ENCODE measurements at places on chromosomes 7 and 10. TPM values are rescaled to one million over a fixed set of nuclear protein-coding genes. Genes with fewer than 3 reads are reported as not detected.

The PNLIPRP2 gene
- not detected for total RNA-seq

The SPDYE11 gene
- not detected for total RNA-seq

The EPDR1 gene
- total RNA-seq: 35.5 TPM

The CTAGE8 gene
- total RNA-seq: 1.5 TPM
